ENCODE measurements at places on chromosomes 5 and 9.

GRCh38 chr9:105248691-105249090, 4.2 kb downstream of the SLC44A1 start:
- no peak for DNase-seq

DNA sequence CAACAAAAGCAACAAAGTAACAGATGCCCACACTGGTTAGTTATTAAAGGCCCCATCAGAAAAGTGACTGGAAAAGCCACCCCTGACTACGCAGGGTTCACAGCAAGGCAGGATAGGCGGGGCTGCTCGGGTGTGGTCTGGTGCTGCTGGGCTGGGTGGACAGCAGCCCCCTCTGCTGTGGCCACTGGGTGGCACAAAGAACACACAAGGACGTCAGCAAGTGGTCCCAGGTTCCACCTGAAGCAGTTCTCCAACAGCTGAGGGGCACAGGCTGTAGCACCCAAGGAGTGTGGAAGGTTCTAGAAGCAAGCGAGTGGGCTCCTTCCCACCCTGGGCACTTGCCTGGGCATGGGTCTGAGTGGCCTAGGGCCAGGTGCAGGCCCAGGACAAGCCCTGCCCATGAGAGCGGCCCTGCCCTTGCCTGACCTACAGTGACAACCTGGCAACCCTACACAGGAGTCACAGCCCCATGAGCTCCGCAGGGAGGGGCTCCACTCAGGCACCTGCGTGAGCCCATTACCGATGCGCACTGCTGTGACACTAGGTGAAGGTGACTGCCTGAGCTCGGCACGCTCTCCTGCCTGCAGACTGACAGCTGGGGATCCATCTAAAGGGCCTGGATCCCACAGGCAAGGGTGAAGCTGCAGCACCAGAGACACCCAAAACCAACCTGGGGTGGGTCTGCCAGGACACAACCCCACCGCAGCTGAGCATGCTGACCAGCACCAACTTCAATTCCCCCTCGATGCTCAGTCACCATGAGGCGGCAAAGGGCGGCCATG, 8.1 kb downstream of the BRD9 start:
- DNase-seq: no peak

- no peak for DNase-seq
Measured at GRCh38 chr5:133930813-133931090, 37.7 kb downstream of the C5orf15 start.

GRCh38 chr9:114231273-114231672, 75.9 kb downstream of the COL27A1 start:
- no peak for DNase-seq

GRCh38 chr5:146745931-146746577, 132.5 kb downstream of the PPP2R2B start:
- DNase-seq: no peak

DNA sequence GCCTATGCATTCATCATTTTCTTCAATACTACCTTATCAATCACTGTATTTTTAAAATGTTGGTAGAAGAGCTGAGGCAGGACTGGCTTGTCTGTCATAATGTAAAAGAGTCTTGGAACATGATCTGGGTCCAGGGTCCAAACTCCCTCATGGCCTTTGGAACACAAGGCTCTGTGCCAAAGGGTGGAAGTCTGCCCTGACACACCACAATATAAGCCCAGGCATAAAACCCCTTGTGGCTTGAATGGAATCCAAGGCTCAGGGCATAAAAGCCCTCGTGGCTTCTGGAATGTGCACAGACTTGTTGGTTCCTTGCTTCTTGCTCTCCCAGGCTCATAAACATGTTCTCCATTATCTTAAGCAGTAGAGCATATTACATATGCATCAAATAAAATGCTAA, 48.0 kb downstream of the GABRB2 start:
- no peak for DNase-seq

- DNase-seq: no peak
Measured at GRCh38 chr9:129489838-129490582, 130.9 kb downstream of the C9orf50 start.

DNA sequence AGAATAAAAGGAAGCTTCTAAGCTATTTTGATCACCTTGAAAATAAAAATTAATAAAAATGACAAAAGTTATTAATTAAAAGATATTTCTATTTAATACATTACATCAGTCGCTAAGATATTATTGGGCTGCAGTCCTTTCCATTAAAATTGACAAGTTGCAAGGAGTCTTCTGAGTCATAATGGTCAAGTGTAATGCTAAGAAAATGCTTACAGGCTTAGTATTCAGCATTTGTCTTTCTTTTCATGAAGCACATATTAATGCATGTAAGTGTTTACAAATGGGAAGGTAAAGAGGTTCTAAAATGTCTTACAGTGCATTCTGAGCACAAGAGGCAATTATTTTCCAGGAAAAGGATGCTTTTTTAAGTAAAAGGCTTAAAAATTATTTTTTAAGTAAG, 17.3 kb downstream of the SPINK9 start:
- no peak for DNase-seq

- DNase-seq: no peak
Measured at GRCh38 chr9:136821826-136822544, 14.2 kb downstream of the RABL6 start.

- DNase-seq: no peak
Measured at GRCh38 chr9:18970393-18970792, 62.6 kb downstream of the SAXO1 start.

All from stimulated activated CD4-positive, alpha-beta T cell treated with anti-CD3 and anti-CD28 coated beads, Interleukin-1b, Interleukin-23, amount 100 ng/mL, for 1 hour (primary cell).